ENCODE measurements at places on chromosomes 4 and X.

- DNase-seq: peak; percentile 71
These were observed 658 bp downstream of the KDM6A start for GRCh38 chrX:44873415-44874276.

DNA sequence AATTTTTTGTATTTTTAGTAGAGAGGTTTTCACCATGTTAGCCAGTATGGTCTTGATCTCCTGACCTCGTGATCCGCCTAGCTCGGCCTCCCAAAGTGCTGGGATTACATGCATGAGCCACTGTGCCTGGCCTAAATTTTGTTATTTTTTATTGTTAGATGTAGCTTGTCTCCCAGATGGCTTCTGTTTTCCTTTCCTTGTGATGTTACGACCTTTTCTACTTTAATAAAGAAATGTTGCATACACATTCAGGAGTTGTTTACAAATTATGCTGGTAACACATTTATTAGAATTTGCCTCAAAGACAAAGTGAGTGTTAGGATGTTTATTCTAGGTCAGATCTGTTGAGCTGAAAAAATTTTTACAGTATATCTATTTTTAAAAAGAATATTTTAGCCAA, 18.4 kb downstream of the PDLIM5 start:
- DNase-seq: no peak

DNA sequence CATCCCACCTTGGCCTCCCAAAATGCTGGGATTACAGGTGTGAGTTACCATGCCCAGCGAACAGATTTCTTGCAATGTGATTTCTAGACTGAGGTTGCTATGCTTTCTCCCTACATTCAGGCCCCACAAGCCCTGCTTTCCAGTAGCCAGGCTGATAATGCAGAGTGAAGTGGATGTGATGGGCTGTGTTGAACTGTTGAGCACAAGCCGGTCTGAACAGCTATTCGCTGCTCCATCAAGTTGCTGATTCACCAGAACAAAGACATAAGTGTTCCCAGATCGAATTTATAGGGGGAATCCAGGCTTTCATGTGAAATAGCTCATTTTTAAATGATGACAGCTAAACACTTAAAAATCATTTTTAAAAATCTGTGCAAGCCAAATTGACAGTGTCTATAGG, 8.0 kb downstream of the NIPAL1 start:
- no peak for DNase-seq

DNA sequence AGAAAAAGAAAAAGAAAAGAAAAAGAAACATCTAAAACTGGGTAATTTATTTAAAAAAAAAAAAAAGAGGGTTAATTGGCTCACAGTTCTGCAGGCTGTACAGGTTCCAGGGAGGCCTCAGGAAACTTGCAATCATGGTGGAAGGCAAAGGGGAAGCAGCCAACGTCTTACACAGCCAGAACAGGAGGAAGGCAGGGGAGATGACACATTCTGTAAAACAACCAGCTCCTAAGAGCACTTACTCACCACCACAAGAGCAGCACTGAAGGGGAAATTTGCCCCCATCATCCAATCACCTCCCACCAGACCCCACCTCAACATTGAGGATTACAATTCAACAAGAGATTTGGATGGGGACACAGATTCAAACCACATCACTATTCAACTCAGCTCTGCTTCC, 36.8 kb upstream of the TMEM184C start:
- DNase-seq: no peak

- DNase-seq: peak; percentile 60
These were observed 62.8 kb upstream of the EGFL6 start for GRCh38 chrX:13506574-13506973.

DNA sequence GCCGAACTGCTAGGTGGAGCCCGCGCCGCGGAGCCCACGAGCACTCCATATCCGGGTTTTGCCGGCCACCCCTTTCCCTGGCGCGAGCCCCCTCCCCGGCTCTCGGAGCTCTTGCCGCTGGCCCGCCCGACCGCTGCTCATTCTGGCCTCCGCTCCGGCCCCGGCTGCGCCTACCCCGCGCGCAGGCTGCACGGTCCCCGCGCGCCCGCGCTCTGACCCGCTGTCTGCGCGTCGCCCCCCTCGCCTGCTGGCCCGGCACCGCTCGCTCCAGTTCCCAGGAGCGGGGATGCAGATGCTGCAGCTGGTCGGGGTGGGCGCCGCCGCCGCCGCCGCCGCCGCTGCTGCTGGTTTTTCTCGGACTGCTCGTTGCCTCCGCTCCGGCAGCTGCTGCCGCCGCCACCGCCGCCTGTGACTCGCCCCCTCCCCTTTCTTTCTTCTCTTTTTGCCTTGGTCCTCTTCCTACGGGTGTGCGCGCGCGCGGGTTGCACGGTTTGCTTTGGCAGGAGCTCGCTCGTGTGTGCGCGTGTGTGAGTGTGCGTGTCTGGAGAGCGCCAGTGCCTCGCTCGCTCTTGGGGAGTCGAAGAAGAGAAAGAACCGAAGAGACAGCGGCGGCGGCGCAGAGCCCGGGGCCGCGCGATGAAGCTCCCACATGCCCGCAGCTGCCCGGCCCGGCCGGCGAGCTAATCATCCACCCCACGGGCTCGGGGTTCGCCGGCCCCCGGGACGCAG, at the start of gene ADGRL3:
Gene ADGRL3, plus strand, starts transcription at position 140 of the 729 bp plus-strand sequence.
- no peak for DNase-seq

GRCh38 chrX:151938172-151938571, 25.5 kb downstream of the MAGEA4 start:
- no peak for DNase-seq

GRCh38 chrX:111492085-111492484, 19.4 kb upstream of the SERTM2 start:
- no peak for DNase-seq

GRCh38 chr4:53313510-53313909, 52.4 kb downstream of the SCFD2 start:
- no peak for DNase-seq

- no peak for DNase-seq
These were observed 744.6 kb upstream of the IGFBP7 start for GRCh38 chr4:57854748-57855147.

DNA sequence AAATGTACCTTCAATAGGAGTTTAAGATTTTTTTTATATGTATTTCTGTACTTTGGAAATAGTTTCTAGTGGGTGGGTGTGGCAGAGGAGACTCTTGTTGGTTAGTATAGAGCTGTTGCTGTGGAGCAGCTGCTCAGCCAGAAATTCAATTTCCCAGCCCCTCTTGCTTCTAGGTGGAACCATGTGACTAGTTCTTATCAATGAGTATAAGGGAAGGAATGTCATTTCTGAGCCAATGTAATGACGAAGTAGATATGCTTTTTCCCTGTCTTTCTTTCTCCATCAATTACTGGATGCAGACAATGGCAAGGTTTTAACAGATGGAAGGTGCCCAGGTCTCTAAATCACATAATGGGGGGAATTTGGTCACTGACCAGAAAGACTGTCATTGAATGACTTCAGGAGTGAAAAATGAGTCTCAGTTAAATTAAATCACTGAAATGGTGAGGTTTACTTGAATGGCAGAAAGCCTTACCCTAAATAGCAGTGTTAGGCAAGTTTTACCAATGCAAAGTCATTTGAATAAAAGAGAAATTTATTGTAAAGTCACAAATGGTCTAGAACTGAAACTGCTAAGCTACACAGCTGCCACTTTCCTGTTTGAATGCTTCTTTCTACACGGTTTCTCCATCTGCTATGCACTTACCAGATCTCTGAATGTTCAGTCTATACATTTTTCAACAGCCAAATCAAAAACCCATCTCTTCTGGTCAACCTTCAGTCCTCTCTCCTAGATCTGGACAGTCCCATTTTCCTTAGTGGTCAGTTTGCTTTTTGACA, 795.4 kb upstream of the MAGEB2 start:
- DNase-seq: no peak

DNA sequence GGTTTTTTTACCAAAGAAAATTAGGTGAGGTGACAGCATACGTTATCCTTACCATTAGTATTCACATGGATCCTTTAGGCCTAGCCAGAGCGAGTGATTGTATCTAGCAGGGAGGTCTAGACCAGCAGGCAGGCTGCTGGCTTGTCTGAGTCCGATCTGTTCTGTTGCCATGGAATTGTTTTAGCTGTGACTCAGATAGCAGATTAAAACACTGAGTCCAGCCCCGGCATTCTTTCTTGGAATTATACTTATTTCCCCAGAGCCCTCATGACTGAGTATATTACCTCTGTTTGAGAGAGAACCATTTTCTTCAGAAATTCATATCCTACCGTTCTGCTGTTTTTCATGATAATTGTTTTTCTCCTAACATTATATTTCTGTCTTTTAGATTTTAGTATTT, 37.4 kb downstream of the OCRL start:
- DNase-seq: no peak

DNA sequence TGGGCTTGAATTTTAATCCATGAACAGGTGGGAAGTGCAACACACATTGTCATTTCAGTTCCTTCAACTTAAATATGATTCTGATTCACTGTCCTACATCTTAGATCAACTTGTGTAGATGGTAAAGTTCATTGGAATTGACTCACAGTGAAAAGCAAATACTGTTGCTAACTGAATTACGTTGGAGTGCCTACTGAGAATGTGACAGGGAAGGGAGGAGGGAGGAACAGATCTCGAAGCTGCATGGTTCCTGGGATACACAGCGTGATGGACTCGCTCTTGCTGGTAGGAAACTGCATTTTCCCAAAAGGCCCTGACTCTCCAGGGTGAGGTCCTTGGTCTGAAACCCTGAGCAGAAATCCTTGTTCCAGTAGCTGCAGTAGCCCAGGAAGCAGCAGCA, 284.2 kb downstream of the USP46 start:
- no peak for DNase-seq

- no peak for DNase-seq
These were observed 102.9 kb upstream of the LRPAP1 start for GRCh38 chr4:3634894-3635820.

DNA sequence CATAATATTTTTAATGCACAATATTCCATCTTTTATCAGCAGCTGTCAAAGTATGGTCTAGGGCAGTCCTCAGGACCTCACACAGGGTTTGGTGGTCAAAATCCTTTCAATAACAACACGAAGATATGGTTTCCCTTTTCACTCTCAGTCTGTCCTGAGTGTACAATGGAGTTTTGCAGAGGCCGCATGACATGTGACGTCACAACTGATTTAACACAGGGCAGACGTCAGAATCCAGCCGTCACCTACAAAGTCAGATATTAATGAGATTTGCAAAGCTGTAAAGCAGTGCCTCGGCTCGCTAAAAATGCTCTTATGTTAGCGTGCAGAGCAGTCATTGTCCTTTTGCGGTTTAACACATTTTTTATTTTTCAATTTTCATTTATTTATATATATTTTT, 12.5 kb downstream of the ABLIM2 start:
- no peak for DNase-seq

GRCh38 chr4:99838927-99839326, 22.3 kb downstream of the DAPP1 start:
- no peak for DNase-seq

DNA sequence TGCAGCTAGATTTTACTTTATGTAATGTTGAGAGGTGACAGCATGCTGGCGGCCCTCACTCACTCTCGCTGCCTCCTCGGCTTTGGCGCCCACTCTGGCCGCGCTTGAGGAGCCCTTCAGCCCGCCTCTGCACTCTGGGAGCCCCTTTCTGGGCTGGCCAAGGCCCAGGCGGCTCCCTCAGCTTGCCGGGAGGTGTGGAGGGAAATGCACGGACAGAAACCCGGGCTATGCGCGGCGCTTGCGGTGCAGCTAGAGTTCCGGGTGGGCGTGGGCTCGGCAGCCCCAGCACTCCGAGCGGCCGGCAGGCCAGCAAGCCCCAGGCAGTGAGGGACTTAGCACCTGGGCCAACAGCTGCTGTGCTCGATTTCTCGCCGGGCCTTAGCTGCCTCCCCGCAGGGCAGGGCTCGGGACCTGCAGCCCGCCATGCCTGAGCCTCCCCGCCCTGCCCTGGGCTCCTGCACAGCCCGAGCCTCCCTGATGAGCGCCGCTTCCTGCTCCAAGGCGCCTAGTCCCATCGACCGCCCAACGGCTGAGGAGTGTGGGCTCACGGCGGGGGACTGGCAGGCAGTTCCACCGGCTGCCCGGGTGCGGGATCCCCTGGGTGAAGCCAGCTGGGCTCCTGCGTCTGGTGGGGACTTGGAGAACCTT, 128.7 kb downstream of the GASK1B start:
- no peak for DNase-seq
